Common myeloid progenitor, CD34-positive (primary cell): ENCODE measurements at places on chromosomes 2 and 18.

GRCh38 chr2:84033347-84033974 is 425.6 kb downstream of the SUCLG1 start:
- peak; percentile 39 for DNase-seq

GRCh38 chr2:207670887-207671286 is 40.6 kb upstream of the CCNYL1 start:
- DNase-seq, result no peak

- DNase-seq, result no peak
These were observed 684.4 kb downstream of the ZEB2 start for GRCh38 chr2:143835481-143835880.

DNA sequence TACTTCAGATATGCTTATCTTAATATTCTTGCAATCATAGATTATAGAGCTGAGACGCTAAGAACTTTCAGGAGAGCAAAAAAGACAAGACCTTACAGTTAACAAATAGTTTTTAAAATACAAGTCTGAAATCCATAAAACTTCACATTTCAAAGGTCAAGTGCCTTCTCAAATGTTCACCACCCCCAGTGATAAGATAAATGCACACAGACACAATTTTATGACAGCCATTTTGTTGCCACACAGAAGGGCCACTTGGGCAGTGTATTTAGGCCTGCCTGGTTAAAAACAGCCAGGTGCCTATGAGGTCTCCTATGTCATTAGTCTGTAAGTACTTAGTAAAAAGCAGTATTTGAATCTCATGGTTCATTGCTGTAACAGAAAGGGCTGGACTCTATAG is 8.1 kb upstream of the PSTPIP2 start:
- DNase-seq, result no peak

GRCh38 chr2:49251766-49252165 is 97.5 kb upstream of the FSHR start:
- DNase-seq, result no peak

DNA sequence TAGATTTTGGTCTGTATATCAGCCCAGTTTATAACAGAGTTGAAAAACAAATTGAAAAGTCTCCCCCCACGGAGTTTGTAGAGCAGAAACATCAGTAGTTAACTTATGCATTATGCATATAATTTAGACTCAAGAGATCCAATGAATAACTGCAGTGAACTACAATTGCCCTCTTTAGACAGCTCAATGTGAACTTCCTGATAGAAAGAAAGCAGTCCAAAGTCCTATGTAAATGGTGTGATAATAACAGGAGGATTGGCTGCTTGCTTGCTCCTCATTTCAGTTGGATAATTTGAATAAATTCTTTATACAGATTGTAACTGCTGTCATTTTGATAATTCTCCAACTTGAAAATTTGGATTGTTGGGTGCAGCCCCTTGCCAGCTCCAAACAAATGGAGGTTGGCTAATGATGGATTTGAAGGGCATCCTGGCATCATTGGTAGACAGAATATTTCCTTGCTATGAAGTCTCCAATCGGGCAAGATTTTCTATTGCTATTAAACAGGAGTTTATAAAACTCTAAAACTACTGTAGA is 297.1 kb downstream of the ASXL3 start:
- no peak for DNase-seq

DNA sequence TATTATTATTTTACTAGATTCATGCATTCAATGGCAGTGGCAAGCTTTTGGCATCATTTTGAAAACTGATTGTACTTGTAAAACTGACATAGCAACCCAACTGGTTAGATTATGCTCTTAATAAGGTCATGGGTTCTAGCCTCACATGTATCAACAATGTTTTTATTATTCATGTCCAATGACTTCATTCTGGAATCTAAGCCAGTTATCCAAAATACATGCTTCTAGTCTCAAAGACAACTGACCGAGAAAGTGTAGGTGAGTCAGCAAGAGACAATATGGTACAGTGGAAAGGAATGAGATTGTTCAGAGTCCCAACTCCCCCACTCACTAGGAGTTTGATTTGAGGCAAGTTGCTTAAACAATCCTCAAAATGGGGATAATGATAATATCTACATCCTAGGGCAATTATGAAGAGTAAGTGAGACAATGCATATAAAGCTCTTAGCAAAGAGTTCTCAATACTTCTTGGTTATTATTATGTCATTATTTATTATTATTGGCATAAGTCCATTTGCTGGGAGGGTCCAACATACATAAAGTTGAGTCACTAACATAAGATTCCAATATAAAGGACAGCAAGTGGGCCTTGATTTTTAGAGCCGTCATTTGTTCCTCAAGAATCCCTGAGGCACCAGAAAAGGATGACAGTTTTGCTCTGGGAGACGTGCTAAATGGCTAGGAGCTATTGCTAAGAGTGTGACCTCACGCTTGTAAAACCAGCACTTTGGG is 99.4 kb downstream of the NEB start:
- DNase-seq, result no peak

DNA sequence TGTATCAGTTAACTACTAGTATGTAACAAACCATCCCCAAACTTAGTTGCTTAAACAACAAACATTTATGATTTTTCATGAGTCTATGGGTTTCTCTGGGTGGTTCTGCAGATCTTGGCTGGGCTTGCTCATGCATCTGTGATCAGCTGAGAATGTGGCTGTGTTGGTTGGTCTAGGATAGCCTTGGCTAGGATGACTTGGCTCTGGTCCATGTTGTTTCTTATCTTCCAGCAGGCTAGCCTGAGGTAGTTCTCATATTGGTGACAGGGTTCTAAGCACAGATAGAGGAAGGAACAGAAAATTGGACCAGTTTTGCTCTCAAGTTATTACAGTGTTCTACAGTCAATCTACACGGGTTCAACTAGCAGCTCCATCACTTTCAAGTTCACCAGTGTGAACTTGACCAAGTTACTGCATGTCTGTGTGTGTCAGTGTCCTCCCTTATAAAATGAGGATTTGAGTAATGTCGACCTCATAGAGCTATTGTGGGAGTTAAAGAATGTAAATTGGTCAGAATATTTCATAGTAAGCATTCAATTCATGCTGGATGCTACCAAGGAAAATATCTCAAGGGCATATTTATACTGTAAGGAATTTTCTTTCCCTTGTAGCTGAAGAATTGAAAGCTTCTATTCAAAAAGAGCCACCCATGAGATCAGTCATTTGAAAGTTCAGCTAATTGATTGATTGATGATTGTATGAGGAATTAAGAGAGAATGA is 65.3 kb downstream of the MYO3B start:
- DNase-seq, result no peak

DNA sequence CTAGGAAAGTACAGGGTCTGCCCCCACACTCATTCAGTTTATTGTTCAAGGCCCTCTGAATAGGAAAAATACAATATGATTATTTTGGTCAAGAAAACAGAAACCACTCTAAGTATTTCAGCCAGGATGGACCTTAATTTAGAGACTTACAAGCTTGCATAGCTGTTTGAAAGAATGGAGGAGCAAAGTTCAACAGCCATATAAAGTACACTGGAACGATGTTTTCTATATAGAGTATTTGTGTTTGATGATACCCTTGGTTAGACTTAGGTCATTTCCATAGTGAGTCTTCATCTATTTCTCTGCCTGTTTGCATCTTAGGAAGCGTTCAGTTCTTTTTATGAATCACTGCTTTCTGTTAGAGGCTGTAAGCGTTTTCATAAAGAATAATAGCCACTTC is 366.2 kb downstream of the NUP35 start:
- DNase-seq, result no peak

- DNase-seq, result no peak
These were observed 193.6 kb upstream of the FANCL start for GRCh38 chr2:58434692-58435091.

DNA sequence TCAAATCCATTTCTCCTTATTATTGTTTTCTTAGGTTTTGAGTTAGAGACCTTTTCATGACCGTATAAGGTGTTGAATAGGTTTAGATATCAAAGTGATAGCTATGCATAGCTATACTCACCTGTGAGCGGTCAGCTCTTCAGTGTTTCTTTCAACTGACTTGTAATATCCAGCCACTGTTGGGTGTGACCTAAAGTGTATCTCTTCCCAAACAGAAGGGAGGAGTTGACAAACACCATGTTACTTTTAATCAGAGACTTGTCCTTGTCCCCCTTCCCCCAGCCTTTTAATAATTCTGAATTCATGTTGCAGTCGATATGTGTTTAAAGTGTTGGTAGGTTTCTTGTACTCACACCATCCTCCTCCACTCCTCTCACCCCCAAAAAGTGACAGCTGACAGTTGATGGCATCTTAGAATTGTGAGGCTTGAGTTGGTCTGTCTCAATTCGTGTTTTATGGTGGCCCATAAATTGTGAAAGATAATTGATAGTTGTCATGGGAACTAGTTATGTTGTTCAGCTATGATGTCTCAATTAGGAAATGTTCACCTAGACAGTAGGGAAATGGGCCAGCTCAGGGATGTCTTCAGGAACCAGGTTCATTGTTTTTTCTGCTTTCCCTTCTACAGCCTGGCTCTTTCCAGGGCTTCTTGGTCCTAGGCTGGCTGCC is 12.0 kb downstream of the NEDD4L start:
- no peak for DNase-seq

DNA sequence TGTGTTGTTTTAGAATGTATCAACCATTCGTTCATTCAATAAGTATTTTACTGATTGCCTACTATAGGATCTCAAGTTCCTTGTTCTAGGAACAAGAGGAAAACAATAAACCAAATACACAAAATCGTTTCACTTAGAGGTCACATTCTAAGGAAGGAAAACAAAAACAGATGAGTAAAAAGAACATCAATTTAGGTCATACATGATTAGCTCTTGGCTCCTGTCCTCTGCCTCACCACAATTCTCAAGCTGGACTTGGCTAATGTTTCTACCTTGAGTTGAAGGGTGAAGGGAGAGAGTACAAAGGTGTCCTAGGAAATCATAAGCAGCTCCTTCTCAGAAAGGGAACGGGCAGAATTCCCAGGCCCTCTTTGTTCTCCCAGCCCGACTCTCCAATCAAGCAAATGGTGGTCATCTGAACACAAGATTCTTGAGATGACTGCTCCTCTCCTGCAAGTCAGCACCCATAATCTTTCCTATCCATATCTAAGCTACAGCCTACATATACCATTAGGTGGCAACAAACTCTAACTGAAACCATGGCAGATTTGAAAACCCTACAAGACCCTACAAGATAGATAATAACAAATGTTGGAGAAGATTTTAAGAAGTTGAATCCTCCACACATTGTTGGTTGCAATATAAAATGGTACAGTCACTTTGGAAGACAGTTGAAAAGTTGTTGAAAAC is 76.0 kb downstream of the CBLN2 start:
- DNase-seq, result no peak

GRCh38 chr2:56227811-56228210 is 44.0 kb downstream of the CCDC85A start:
- no peak for DNase-seq

DNA sequence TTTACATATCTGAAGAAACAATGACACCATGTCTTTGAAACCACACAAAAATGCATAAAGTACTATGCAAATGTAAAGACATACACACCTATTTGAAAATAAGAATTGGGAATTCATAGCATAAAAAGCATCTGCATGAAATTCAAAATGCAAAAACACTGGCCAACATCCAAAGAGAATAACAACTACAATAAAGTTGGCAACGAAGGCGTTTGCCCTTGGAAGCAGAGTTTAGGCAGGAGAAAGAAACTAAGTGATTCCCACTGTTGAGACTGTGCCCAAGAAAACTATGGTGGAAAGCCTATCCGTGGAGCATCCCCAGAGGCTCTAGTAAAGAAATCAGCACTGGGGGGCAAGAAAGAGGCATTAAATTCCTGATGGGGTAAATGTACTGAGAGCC is 292.8 kb downstream of the RIT2 start:
- no peak for DNase-seq

GRCh38 chr2:135667045-135667444 is 74.6 kb upstream of the UBXN4 start:
- DNase-seq, result no peak

DNA sequence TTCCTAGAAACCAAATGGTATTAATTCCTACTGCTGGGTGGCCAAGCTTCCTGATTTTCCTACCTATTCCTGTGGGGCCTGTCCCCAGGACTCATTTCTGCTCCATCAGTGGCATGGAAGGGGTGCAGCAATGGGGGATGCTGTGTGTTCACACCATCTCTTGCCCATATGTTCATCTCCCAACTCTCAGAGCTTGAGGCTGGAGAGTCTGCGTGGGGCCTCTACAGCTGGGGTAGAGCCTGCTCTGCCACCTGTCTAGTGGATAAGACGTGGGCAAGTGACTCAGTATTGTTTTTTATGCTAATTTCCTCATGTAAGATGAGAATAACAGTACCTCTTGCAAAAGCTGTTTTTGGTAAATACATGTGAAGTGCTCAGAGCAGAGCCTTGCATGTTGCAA is 149.8 kb downstream of the ACTR3 start:
- no peak for DNase-seq

- DNase-seq, result no peak
These were observed 22.2 kb upstream of the TTC39C start for GRCh38 chr18:23992089-23992940.

- DNase-seq, result peak; percentile 6
These were observed 1.5 kb downstream of the EPB41L5 start for GRCh38 chr2:120014226-120014980.

GRCh38 chr2:120653046-120653445 is 82.6 kb upstream of the GLI2 start:
- no peak for DNase-seq

GRCh38 chr2:184316921-184317320 is 281.4 kb upstream of the ZNF804A start:
- no peak for DNase-seq

DNA sequence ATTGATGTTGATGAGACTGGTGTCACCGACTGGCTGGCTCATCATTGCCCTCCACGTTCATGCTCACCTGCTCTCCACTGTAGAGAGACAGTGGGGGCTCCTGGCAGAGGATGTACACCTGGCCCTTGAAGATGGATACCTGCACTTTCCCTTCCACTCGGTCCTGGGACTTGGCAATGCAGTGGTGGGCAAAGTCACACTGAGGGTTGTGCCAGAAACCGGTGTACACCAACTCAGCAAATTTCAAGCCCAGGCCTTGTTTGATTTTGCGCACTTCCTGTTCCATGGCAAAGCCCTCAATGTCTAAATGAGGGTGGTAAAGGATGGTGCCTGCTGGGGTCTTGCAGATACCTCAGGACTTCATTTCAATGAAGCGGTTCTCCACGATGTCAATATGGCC is 32.5 kb downstream of the GEMIN6 start:
- no peak for DNase-seq

GRCh38 chr2:23859983-23860382 is 66.9 kb downstream of the ATAD2B start:
- peak; percentile 45 for DNase-seq

DNA sequence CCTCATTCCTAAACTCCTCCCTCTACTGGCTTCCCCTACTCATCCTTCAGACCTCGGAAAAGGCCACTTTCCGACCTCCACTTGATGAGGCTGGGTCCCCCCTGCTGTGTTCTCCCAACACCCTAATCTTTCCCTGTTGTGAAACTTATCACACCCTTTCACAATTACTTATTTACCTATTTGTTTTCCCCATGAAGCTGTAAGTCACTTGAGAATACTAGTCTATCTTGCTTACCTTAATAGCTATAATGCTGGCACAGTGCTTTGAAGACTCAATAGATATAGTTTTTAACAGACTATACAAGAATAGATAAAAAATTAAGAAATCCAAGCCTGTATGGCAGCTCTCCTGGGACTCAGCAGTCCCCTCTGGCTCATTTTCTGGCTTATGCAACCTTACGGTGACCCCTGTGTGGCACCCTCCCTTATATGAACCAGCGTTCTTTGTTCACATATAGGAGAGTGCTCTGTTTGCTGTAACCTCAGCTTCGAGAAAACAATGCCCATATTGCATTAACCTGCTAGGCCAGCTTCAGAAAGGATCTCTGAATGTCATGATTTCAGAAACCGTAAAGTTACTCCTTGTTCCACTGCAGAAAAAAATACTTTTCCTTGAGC is 220.4 kb upstream of the PKDCC start:
- no peak for DNase-seq

- no peak for DNase-seq
These were observed 173.3 kb upstream of the ZEB2 start for GRCh38 chr2:144693179-144693578.
